Non-pigmented ciliary epithelial cell (primary cell): ENCODE measurements at places on chromosomes 7 and 10.
A peak's percentile ranks its signal among the peaks of the same experiment; 100 is the strongest.

- DNase-seq, result no peak
Observed at GRCh38 chr7:29458933-29459332, 104.7 kb upstream of the PRR15 start.

- no peak for DNase-seq
Observed at GRCh38 chr10:12202226-12202625, 6.2 kb downstream of the CDC123 start.

DNA sequence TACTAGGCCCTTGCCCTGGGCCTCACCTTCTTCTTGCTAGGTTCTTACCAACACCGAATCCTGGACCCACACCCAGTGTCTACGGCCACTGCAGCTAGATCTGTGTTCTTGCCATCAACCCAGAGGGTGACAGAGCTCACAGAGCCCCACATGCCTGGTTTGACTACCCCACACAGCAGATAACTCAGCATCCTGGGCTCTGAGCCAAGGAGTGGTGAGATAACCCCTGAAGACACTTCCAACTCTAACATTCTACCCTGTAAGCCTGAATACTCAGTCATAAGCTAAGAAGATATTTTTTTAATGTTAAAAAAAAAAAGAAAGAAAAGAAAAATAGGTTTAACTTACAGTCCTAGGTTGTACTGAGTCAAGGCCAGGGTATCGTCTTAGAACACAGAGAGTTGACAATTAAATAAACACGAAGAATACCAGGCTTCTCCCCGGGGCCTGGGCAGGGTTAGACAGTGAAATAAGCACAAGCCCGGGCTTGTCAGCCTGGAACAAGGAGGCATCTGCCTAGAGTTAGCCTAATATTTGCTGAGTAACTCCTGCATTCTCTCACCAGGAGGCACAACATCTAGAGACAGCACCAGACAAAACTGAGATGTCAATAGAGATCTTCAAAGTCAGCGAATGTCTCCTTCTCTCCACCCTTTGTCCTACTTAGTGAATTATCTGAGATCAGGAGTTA lies 556.5 kb upstream of the LRRN3 start:
- peak; percentile 31 for DNase-seq

DNA sequence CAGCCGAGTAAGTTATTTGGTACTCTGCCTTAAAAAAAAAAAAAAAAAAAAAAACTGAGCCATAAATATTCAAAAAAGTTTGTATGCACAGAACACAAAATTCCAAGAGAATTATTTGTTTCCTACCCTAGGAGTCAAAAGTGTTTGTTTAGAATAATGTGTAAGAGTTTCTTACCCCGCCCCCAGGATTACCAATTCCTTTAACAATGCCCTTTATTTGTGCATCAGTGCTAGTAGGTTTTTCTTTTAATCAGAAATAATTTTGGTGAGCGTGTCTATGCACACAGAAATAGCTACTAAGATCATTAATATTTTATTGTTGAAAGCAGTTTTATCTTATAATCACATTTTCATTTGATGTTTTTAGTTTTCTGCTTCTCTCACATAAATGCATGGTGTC lies 374.6 kb downstream of the DPP6 start:
- DNase-seq, result no peak

DNA sequence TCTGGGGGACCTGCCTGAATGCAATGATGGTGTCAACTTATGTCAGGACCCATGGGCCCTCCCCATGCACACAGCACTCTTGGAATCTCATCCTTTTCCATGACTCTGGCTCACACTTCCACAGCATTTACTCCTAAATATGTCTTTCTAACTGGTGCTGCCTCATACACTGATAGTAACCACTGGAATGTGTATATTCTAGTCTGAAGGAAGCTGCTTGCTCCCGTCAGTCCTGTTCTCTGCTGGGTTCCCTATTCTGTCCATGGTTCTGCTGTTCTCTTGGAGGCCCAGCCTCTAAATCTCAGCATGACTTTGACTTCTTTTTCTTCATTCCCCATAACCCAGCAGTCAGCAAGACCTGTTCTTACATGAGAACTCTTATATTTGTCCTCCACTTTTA lies 1055.1 kb downstream of the KCNMA1 start:
- DNase-seq, result no peak

GRCh38 chr7:50330254-50330653 lies 25.7 kb downstream of the IKZF1 start:
- no peak for DNase-seq

GRCh38 chr7:148962823-148963582 lies 65.3 kb downstream of the PDIA4 start:
- no peak for DNase-seq

GRCh38 chr7:68432585-68432984 lies 1165.7 kb upstream of the AUTS2 start:
- DNase-seq, result no peak

DNA sequence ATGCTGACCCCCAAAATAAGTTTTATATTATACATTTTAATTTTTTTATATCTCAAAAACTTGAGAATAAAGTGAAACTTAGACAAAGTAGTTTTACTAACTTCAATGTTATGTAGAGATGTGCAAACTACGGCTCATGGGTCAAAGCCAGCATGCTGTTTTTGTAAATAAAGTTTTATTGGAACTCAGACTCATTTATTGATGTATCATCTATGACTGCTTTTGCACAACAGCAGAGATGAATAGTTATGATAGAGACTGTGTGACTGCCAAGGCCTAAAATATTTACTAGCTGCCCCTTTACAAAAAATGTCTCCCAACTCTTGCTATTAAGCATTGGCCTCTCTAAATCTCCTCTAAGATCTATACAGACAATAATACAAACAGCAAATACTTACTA lies 12.4 kb downstream of the MTPN start:
- no peak for DNase-seq

GRCh38 chr7:132393789-132394261 lies 182.4 kb downstream of the PLXNA4 start:
- no peak for DNase-seq

DNA sequence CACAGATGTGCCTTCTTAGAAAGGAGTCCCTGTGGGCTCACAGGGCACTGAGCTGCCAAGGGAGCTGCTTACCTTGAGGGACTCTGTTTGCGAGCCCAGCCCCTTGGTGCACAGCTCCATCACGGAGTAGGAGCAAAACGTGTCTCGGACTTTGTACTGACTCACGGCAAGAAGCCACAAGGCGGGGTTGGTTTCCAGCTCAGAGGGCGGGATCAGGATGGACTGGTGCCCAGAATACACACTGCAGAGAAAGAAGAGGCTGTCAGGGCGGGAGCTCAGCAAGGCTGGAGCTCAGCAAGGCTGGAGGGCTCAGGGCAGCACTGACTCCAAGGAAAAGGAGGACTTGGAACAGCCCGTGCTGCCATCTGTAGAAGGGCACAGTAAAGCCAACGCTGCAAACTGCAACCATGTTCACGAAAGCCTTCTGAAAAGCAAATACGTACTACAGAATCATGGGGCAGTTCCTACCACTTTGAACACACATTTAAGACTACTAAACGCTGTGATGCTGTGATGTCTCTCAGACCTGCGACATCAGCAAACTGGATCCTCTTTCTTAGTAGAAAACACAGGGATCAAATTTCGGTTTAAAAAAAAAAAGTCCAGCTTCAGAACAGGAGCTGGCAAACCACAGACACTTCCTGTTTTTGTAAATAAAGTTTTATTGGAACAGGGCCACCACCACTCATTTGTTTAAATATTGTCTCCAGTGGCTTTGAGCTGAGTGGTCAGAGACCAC lies 194.3 kb downstream of the ZMYND11 start:
- DNase-seq, result peak; percentile 86

DNA sequence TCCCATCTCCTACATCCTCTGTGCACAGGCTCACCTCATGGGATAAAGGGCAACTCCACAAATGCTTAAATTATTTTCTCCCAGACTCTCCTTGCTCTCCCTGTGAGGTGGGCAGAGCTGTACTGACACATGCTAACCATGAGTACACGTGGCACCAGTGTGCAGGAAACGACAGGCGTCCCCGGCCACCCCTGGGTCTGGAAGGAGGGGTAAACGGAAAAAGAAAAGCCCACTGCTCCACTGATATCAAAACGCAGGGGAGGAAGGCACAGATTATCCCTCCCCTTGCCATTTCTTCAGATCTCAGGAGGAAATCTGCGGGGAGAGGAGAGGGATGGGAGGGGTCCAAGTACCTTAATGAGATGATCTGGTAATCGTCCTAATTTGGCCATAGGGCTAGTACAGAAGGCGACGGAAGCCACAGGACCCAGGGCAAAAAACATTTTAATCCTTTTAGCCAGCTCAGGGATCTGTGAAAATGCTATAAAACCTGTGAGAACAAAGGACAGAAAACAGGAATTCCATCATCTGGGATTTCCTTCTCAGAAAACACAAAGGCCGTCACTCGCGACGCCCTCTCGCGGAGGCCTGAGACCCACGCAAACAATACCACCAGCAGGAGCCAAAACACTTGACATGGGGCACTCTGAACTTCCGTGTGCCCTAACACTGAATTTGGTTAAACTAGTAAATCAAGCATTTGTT lies 17.8 kb upstream of the CH25H start:
- no peak for DNase-seq

DNA sequence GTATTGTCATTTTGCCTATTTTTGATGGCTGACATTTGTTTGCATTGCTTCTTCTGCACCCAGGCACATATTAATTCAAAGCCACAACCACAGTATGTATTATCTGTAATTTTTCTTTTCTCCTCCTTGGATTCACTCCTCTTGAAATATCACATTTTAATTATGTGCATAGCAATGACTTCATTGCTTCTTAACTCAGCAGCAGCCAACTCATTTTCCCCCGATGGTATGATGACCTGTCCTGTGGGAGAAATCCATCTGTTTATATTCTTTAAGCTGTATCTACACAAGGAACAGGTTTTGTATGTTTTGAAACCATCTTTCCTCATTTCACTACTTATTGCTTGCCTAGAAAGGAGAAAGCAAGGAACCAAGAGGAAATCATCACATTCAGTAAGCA lies 588.8 kb downstream of the INHBA start:
- no peak for DNase-seq

DNA sequence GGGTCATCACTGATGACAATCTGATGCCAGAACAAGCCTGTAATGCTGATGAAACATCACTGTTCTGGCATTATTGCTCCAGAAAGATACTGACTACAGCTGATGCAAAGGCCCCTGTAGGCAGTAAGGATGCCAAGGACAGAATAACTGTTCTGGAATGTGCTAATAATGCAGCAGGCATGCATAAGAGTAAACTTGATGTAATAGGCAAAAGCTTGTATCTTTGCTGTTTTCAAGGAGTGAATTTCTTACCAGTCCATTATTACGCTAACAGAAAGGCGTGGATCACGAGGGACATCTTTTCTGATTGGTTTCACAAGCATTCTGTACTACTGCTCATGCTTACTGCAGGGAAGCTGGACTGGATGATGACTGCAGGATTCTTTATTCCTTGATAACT lies 18.7 kb downstream of the LCOR start:
- DNase-seq, result peak; percentile 76

DNA sequence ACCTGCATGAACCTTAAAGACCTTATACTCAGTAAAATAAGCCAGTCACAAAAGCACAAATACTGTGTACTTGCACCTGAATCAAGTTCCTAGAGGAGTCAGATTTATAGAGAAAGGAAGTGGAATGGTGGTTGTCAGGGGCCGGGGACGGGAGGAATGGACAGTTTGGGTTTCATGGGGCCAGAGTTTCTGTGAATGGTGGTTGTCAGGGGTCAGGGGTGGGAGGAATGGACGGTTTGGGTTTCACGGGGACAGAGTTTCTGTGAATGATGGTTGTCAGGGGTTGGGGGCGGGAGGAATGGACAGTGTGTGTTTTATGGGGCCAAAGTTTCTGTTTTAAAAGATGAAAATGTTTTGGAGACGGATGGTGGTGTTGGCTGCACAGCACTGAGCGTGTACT lies 260.0 kb upstream of the MKI67 start:
- no peak for DNase-seq

- no peak for DNase-seq
Observed at GRCh38 chr10:100889546-100889945, 23.2 kb upstream of the SLF2 start.

- DNase-seq, result no peak
Observed at GRCh38 chr7:81515009-81515408, 254.8 kb downstream of the HGF start.

DNA sequence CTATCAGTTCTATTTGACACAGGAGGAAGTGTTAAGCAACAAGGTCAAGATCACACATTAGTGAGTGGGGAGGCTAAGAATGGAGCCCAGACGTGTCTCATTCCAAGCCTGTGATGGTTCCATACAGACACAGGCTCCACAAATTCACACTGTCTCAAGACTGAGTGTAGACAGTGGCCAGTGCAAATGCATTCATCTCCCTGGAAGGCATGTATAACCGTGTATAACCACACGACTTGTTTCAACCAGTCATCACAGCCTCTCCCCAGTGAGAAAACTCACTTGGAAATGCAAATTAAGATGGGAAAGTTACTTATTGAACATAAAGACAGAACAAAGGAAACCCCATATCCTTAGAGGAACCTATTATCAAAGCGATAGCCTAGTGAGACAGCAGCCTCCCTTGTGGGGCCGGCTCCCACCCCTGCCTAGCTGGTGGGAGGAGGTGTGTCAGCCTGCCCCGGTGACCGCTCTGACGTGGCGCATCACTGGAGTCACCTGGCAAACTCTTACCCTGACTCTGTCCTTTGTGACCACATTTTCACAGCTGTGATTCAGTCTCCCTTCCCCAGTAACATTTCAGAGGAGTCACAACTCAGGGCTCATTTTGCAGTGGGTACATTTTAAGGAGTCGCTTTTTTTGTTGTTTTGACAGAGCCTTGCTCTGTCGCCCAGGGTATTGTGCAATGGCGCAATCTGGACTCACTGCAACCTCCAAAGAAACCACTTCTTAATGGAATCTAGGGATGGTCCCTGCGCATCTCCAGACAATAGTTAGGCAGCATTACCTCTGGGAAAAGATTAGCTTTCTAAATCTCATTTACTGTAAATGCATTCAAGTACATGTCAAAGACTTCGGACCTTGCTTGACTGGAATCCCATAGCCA lies 126.6 kb upstream of the PARD3 start:
- DNase-seq, result no peak

- DNase-seq, result no peak
Observed at GRCh38 chr10:131872011-131872826, 28.6 kb upstream of the PPP2R2D start.

GRCh38 chr10:79056361-79056735 lies 12.4 kb upstream of the ZMIZ1 start:
- DNase-seq, result no peak

- no peak for DNase-seq
Observed at GRCh38 chr10:17340144-17340829, 112.2 kb downstream of the VIM start.

GRCh38 chr7:126996659-126997058 lies 256.1 kb downstream of the GRM8 start:
- no peak for DNase-seq

- DNase-seq, result peak; percentile 35
Observed at GRCh38 chr7:7103343-7104313, 78.7 kb upstream of the C1GALT1 start.

GRCh38 chr10:29688230-29688661 lies 53.5 kb upstream of the SVIL start:
- no peak for DNase-seq

- no peak for DNase-seq
Observed at GRCh38 chr10:12327074-12327473, 22.3 kb upstream of the CAMK1D start.

GRCh38 chr10:126014309-126014708 lies 117.9 kb downstream of the FANK1 start:
- DNase-seq, result peak; percentile 74
